Ureter (tissue), 1 donor: ENCODE measurements at places on chromosomes 3 and 15. TPM values are rescaled to one million over a fixed set of nuclear protein-coding genes. Genes with fewer than 3 reads are reported as not detected.

The ADCY5 gene
- total RNA-seq, result 27.8 TPM

The CDHR4 gene
- 0.62 TPM for total RNA-seq

The TBL1XR1 gene
- total RNA-seq, result 181 TPM

The ROPN1 gene
- not detected for total RNA-seq

The TRAT1 gene
- 0.96 TPM for total RNA-seq

The ABHD10 gene
- 28.2 TPM for total RNA-seq

The KCNMB2 gene
- not detected for total RNA-seq

The ACTRT3 gene
- total RNA-seq, result 4.0 TPM

The INKA1 gene
- 13.8 TPM for total RNA-seq

GRCh38 chr3:157423337-157423736 is 13.3 kb upstream of the PTX3 start:
- DNase-seq, result no peak

- no peak for DNase-seq
Measured at GRCh38 chr15:49235446-49236124, 65.5 kb downstream of the GALK2 start.

GRCh38 chr3:64675687-64676247 is 12.0 kb downstream of the ADAMTS9 start:
- no peak for DNase-seq

DNA sequence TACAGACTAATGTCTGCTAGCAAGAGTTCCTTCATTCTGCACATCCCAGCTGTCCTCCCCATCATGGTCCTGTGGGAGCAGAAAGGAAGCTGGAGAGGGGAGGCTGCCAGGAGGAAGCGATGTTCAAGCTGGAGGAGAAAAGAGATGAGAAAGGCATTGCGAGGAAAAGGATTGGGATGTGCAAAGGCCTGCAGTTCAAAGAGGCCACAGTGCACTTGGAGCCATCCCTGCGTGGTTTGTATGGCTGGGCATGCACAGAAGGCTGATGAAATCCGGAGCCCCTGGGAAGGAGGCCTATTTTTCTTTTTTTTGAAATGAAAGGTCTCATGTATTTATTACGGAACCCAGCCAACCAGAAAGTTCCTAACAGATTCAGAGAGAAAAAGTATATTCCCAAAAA is 22.8 kb downstream of the AMOTL2 start:
- no peak for DNase-seq

DNA sequence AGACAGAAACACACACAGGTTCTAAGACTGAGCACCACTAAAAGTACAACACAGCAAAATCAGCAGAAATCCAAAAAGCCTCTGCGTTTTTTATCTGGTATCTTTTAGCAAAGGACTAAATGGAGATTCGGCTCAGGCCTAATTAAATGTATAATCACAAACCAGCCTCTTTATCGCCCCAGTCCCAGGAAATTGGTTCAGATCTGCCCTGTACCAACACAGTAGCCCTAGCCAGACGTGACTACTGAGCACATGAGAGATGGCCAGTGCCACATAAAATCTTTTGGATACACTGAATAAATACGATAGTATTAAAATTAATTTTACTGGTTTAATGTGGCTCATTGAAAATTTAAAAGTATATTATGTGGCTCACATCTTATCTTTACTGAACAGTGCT is 19.7 kb downstream of the TBC1D2B start:
- no peak for DNase-seq

- no peak for DNase-seq
Measured at GRCh38 chr3:152073267-152073666, 195.5 kb upstream of the MBNL1 start.

DNA sequence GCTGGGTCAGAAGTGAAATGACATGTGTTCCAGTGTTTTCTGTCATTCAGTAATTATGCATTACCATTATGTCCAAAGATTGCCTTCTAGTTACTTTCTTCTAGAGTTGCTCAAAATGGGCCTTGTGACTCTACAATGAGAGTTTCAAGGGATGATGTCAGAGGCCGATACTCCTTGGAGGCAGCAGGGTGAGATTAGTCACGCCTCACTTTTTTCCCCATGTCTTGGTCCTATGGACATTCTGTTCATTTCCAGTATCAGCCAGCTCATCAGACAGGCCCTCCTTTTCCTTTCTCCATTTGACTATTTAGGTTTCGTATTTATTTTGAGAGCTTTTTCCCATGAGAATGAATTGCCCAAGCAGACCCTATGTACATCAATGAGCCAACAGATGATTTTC is 17.5 kb downstream of the VGLL3 start:
- no peak for DNase-seq

GRCh38 chr15:69115031-69115430 is 45.4 kb upstream of the GLCE start:
- no peak for DNase-seq

DNA sequence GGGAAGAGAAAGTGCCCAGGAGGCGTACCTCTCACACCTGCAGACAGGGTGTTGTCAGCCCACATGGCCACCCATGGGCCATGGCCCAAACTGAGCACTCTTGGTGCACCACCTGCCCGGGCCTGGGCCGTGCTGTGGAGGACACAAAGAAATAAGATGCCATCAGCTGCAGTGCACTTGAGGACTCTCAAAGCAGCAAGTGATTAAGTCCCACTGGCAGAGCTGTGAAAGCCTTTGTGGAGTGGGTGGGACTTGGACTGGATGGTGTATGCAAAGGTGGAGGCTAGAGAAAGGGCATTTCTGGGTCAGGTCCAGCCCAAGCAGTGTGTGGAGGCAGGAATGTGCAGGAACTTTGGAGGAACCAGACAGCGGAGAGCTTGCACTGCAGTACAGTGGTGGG is 122.3 kb downstream of the MEGF11 start:
- DNase-seq, result no peak
